ENCODE measurements at places on chromosomes 13 and 19. TPM values are rescaled to one million over a fixed set of nuclear protein-coding genes. Genes with fewer than 3 reads are reported as not detected.

Gene ZNF491
- not detected for total RNA-seq

Gene XPO4
- 4.8 TPM for total RNA-seq

Gene SLC17A7
- 0.61 TPM for total RNA-seq

Gene RDH8
- 0.31 TPM for total RNA-seq

Gene ZNF431
- total RNA-seq, result 3.0 TPM

Gene RNF225
- 0.14 TPM for total RNA-seq

Gene LRRC8E
- total RNA-seq, result 5.5 TPM

Gene SIGLEC5
- total RNA-seq, result not detected

Gene ISYNA1
- total RNA-seq, result 40.8 TPM

Gene BABAM1
- 62.4 TPM for total RNA-seq

Gene HCST
- total RNA-seq, result 0.29 TPM

Gene SWSAP1
- 1.6 TPM for total RNA-seq

Gene SIGLEC10
- 0.03 TPM for total RNA-seq

Gene GZMM
- not detected for total RNA-seq

Gene SLC25A41
- 0.15 TPM for total RNA-seq

Gene ZIC5
- 2.4 TPM for total RNA-seq

Gene TMEM38A
- total RNA-seq, result 1.2 TPM

Gene ZMYM2
- 18.3 TPM for total RNA-seq

Gene S1PR4
- 0.14 TPM for total RNA-seq

Gene IQCN
- total RNA-seq, result 0.92 TPM

Gene EPSTI1
- total RNA-seq, result 0.31 TPM

Gene NUDT19
- 34.5 TPM for total RNA-seq

Gene YJEFN3
- 4.0 TPM for total RNA-seq

Gene TGFBR3L
- 0.63 TPM for total RNA-seq

Gene ODAD3
- total RNA-seq, result 1.4 TPM

Gene PSG1
- 0.20 TPM for total RNA-seq

Gene PTGER1
- 0.07 TPM for total RNA-seq

Gene IL12RB1
- not detected for total RNA-seq

Gene ZNF471
- total RNA-seq, result 0.07 TPM

Gene C1QTNF9
- total RNA-seq, result not detected

Gene IL4I1
- 0.74 TPM for total RNA-seq

Gene PNMA8B
- not detected for total RNA-seq

Gene GAPDHS
- total RNA-seq, result 0.10 TPM

Gene TNNI3
- total RNA-seq, result 8.1 TPM

Gene GPR183
- not detected for total RNA-seq

Gene NLRP11
- 0.01 TPM for total RNA-seq

Gene SNRPA
- total RNA-seq, result 156 TPM
